ENCODE measurements at places on chromosomes 12 and 14. TPM values are rescaled to one million over a fixed set of nuclear protein-coding genes. Genes with fewer than 3 reads are reported as not detected.

DNA sequence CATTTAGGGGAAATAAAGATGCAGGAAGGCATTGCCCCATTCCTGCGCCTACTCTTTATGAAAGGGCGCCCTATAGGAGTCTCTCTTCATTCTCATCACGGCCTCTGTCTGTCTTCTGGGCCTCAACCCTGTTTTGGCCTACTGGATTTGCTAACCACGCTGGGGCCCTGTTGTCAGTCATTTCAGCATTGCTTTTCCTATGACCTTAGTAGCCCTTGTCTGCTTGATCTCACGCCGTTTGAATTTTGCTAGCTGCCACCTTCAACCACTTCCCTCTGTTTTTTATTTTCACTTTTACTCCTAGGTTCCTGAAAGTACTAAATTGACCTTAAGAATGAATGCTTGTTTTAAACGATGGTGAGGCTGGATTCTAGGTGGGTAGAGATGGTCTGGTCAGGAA, 139.0 kb downstream of the SYNE2 start:
- no peak for DNase-seq

DNA sequence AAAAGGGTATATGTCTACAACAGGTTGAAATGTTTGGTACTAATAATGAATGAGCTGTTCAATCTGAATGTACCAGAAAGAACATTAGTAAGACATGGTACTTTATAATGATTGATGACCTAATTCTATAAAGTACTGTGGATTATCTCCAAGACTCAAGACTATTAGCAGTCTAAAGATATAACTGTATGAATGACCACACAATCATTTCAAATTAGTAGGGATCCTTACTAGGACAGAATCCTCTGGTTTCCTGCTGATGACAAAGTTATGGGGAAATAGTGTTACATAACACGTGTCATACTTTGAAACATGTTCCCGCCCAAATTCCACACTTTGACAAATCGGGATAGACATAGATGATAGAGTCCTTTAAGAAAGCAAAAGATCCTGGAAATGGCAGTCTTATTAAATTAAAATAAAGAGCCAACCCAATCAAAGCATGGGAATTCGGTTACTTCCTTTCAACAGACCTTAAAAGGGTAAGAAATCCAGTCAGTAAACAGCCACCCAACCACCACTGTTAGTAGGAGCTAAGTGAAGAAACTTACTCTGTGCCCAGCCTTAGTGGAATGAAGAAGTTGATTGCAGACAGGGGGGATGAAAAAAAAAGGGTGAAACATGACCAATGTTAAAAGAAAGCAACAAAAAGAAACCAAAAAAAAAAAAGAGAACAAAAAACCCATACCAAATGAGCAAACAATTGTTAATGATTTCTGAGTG, 2.8 kb downstream of the VPS29 start:
- DNase-seq, result no peak

DNA sequence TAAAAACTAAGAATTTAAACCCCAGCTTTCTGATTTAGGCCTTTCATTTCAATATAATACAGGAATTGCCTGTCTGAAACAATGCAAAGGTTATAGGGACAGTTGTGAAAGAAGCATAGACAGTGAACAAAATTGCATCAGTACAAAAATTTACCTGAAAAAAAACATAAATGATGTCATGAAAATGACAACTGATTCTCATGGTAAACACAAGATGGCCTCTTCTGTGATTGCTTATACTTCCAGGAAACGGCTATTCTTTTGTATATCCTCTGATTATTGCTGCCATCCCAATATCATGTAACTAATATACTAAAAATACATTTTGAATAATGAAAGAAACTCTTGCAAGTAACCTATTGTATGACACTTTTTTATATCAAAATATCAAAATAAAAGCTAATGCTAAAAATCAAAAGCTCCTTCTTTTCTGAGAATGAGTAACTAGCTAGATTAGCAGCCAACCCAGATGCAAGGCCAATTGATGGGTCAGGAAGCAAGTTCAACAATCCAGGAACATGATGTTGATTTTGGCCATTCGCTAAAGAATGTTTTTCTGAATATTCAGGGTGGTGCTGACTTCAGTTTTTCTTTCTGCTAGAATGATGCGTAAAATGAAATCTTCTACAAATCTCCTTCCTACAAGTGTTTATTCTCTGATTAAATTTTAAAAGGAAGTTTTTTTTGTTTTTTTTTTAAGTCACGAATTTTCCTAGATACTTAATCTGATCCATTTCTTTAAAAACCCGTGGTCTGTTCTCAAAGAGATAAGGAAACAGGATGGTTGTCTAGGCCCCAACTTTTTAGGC, 83.6 kb downstream of the ALX1 start:
- DNase-seq, result no peak

DNA sequence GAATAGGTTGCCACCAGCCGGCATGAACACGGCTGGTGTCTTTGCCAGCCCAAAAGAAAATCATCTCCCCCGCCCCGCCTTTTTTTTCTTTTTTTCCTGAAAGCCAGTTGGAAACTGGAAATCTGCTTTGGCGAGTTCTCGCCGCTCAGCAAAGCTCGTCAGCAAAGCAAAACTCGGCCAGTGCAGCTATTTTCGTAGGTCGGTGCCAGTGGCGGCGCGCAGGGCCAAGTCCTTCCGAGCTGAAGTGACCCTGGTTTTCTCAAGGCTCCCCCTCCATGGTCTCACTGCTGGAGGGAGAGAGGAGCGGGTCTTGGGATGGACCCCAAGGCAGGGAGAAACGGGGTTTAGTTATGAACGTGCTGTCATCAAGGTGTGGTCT, 248.4 kb upstream of the RTL1 start:
- DNase-seq, result no peak

DNA sequence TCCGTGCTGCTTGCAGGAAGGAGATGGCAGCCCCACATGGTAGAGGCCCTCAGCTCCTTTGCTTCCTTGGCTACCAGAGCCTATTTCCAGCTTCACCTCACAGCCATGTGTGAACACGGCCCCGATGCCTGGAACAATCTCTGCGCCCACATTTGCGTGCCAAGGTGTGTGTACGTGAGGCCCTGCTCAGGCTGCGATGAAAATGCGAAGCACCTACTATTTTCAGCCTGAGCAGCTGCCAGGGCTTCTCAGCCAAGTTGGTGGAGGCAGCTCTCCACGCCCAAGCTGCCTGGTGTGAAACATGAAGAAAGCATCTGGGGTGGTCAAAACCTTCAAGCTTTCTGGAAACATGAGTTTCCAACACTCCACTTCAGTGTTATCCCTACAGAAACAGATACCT, 177.8 kb upstream of the EGLN3 start:
- DNase-seq, result no peak

- no peak for DNase-seq
Measured at GRCh38 chr14:95831468-95831867, 45.2 kb upstream of the TUNAR start.

DNA sequence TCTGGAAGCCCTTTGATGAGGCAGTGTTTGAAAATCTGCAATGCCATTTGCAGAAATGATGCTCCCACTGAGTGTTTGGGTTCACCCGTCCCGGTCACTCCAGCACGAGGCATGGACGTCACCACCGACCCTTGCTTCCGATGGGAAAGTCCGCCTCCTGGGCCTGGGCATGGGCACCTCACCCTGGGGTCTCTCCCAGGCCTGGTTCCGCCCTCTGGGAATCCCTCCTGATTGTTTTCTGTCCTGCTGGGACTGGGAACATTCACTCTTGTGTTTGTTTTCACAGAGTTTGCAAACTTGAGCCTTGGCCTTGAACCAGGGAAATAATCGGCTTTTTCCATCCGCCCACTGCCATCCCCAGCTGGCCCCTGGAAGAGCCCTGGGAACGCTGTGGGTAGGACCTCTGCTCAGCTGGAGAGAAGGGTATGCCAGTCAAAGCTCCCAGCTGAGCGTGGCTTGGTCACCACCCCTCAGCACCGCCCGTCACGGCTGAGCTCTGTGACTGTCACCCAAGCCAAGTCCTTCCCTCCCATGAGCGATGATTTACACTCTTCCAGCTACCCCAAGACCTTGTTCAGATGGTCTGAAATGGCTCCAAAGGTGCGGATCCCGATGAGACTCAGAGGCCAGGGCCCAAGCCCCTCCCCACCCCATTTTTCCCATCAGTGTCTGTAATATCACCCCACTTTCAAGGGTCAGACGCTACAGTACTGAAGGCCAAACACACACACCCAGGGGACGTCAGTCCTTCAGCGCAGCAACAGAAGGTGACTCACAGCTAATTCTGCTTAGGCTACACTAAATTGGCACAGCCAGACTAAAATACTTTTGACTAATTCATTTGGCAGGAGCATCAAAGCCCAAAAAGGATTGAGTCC, 34.1 kb upstream of the FZD10 start:
- no peak for DNase-seq

DNA sequence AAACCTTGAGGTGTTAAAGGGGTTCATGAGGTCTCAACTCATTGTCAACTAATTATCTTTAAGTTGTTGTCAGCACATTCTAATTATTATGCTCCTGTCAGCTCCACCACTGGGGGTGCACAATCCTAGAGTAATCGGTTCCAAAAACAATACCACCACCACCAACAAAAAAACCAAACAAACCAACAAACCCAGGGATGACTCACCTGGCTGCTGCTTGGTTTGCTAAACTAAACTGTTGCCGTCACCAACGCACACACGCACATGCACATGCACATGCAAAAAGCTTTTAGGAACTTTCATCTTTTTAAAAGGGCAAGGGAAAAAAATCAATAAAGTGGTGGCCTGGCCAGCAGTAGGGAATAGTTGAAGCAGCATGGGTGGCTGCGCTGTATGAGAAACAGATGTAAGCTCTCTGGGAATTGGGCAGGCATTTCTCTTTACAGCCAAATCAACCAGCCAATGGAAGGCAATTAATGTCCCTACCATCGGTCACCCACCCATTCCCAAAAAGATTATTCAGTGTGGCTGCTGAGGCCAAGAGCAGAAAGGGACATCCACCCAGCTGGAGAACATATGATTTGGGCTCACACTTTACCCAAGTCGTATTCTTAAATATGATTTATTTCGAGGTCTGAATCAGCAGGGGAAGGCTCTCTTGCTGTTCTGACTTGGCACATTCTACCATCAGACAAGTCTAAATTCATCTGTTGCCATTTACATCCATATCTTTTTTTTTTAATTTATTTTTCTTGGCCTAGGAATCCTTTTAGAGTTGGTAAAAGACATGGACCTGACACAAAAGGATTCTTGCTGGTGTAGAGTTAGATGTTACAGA, 20.0 kb downstream of the TMEM30B start:
- DNase-seq, result no peak

DNA sequence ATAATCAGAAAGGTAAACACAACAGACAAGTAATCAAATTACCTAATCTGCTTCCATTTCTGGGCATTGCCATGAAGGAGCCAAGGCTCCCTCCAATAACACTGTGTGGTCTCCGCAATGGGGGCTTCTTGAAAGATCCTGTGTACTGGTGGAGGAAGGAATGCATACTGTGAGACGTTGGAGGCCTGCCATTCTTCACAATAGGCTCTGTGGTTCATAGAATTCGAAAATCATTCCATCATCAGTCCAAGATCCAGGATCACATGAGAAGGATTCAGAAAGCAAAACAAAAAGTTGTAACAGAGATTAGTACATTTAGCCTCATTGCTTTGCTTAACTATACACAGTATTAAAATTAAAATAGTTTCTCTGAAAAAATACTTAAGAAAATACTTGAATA, 76.3 kb downstream of the CDK17 start:
- no peak for DNase-seq

DNA sequence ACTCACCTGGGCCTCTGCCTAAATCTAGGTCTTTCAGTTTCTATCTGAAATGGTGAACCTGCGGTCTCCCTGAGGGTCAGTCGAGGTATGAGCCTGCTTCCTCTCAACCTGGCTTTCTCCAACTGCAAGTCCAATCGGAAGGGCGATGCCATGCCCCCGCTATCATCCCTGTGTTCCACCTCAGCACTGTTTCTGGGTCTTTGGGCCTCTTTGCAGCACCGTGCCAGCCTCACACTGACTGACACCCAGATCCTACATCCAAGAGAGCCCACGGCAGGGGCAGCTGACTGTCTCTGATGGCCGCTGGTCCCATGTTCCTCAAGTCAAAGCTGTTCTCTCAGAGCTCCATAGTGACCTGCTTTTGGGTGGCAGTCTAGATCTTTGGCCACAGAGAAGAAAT, 120.7 kb downstream of the PAPOLA start:
- no peak for DNase-seq

DNA sequence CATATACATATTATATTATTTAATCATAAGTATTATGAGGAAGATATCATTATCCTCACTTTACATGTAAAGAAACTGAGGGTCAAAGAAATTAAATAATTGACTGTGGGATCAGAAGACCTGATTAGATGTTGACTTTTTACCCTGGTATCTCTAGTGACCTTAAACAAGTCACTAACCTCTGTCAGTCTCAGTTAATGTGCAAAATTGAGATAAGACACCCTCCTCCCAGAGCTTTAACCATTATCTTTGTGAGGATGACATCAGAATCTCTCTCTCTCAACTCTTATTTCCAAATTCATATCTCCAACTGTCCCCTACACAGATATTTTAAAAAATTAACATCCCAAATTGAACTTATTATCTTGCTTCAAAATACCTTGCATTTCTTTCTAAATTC, 177.8 kb downstream of the KLHL28 start:
- no peak for DNase-seq

DNA sequence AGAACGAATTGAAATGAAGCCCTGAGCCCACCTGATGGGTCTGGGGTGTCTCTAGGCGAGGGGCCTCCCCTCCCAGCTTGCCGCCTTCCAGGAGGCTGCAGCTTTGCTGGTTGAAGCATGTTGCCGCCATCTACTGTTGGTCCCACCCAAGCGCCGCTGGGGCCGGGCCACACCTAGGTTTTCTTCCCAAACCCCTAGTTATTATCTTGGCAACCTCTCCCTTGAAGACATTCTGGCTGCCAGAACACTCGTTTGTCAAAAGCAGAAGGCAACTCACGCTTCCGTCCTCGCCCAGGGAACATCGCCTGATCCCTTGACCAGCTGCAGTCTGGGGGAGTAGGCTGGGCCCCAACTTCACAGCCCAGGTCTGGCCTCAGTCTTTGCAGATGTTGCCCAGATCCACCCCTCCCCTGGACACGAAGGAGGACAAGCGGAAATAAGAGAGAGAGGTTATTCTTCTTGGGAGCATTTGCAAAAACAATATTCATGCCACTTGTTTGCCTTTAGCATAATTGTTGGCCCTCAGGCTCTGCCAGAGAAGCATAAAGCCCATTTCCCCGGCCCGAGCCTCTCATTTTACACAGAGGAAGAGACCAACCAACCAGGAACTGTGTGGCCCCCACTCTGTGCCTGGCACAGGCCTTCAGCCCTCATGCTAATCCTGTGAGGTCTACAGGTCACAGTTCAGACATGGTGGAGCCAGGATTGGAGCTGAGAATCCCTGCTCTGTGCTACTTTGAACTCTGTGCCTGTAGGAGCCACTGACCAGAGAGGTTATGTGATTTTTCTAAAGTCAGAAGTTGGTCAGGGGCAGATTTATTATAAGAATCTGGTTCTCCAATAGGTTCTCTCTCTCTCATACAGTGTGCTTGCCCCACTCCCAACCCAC, 6.8 kb downstream of the EMP1 start:
- peak; percentile 28 for DNase-seq

GRCh38 chr14:32896979-32897697, 41.5 kb upstream of the NPAS3 start:
- no peak for DNase-seq

- DNase-seq, result no peak
Measured at GRCh38 chr12:124772289-124773170, 91.1 kb downstream of the SCARB1 start.

IRF9 gene
- total RNA-seq, result 53.7 TPM

RHOJ gene
- 5.1 TPM for total RNA-seq

TMEM132C gene
- 0.40 TPM for total RNA-seq

SRGAP1 gene
- 22.7 TPM for total RNA-seq

CARMIL3 gene
- 3.4 TPM for total RNA-seq

ACOT6 gene
- total RNA-seq, result not detected

DRAM1 gene
- 5.3 TPM for total RNA-seq
